ENCODE measurements at places on chromosomes 1 and 21.
A peak's percentile ranks its signal among the peaks of the same experiment; 100 is the strongest.

DNA sequence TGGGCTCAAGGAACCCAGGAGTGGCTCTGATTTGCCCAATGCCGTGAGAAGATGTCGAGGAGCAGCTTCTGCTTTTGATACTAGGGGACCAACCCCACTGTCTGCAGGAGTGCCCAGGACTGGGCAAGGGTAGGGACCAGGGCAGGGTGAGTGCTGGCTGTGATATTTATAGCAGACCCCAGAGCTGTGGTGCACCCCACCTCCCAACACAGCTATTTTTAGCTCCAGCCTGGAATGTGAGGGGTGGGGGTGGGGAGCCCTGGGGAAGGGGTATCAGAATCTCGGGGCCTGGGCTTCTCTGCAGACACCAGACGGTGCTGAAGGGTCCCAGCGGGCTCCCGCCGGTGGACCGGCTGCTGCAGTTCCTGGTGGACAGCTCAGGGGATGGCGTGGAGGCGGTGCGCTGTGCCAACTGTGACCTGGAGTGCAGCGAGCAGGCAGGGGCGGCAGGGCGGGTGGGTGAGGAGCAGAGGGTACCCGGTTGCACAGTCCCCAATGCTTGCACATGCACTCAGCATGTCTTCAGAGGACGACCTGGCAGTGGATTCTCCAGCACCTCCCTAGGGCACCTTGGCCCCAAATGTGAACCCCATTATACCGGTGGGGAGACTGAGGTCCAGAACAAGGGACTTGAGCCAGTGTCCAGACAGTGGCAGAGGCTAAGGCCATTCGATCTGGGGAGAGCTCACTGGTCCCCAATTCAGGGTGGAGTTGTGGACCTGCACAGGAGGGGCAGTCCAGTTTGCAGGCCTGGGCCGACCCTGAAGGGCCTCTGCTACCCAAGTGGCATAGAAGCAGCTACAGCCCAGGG, 1.4 kb downstream of the RNF207 start:
- no peaks in the 10 kb centered on the region for H3K36me3 ChIP-seq
- H3K4me3 ChIP-seq = no peak overlapping the region
- peaks cover 49% of the 10 kb centered on the region for H3K4me1 ChIP-seq
- no peak for DNase-seq
- no peak overlapping the region for H3K27ac ChIP-seq

GRCh38 chr21:38631676-38632075, 133.4 kb upstream of the ERG start:
- no peak overlapping the region for H3K4me3 ChIP-seq
- no peaks in the 10 kb centered on the region for H3K27me3 ChIP-seq
- H3K4me1 ChIP-seq = no peaks in the 10 kb centered on the region

DNA sequence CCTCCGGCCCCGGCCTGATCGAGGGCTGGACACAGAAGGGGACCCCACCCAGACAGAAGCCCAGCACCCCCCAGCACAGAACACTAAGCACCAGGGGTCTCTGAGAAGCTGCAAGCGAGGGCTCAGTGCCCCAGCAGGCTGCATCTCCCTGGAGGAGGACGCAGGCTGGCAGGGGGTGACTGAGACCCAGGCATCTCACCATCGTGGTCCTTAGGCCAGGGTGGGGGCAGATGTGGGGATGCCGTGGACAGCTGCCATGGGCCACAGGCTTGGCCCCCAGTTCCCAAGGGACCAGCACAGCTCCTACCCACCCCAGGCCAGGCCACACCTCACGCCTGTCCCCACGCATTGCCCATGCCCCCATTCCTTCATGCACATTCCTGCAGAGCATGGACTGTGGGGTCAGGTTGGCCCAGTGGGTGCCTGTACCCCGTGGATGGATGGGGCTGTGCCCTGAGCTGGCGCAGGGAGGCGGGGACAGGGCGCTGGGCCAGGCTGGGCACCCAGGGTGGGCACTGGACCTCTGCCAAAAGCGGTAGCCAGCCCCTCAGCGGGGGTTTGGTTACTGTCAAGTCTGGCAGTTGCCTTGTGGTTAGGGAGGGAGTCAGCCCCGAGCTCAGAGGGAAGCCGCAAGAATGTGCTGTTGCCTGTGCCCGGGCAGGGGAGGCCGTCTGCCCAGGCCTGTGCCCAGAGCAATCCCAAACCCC, 61.5 kb downstream of the ARHGEF16 start:
- H3K27me3 ChIP-seq = no peaks in the 10 kb centered on the region
- H3K4me3 ChIP-seq = no peak overlapping the region
- no peak for DNase-seq
- no peaks in the 10 kb centered on the region for H3K4me1 ChIP-seq
- H3K27ac ChIP-seq = no peak overlapping the region

DNA sequence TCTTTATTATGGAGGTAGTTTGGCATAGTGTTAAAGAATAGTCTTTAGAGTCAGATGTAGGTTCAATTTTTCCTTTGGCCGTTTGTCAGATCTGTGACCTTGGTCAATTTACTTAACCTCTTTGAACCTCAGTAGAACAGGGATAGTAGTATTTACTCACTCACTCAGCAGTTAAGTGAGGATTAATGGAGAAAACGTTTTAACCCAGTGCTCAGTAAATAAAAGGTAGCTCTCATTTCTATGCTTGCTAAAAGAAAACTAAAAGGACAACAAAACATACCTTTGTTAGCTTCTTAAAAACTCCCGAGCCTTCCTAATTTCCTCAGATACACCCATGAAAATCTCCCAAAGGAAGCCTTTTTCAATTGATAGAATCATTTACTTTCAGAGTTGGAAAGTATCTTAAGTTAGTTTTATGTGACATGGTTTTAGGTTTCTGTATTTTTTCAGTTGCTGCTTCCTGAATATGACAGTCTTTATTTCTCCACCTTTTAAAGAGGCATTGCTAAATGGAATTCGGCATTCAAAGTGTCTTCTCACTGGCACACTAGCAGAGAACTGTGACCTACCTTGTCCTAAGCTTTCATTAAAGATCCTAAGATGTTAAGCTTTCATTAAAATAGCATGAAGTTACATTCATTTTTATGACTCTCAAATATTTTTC, 7.8 kb downstream of the ABCD3 start:
- DNase-seq = peak; percentile 25
- H3K36me3 ChIP-seq = no peaks in the 10 kb centered on the region
- peaks cover 93% of the 10 kb centered on the region for H3K4me1 ChIP-seq
- peak overlapping the region; percentile 82 for H3K27ac ChIP-seq
- H3K27me3 ChIP-seq = no peaks in the 10 kb centered on the region

DNA sequence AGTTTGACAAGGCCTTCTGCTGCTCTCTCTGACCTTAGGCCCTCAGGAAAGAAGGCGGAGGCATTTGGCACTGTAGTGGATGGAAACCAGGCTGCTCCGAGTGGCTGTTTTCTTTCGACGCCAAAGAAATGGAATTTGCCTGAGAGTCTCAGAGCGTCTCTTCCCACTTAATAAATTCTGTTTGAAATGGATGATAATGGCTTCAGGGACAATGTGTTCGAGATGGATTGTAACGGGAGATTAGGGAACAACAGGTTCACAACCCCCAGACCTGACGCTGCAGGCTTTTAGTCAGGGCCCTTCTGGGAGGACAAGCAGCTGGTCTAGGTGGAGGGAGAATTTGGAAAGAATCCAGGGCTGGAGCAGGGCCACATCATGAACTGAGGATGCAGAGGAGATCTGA, 58.6 kb downstream of the TLR5 start:
- no peaks in the 10 kb centered on the region for H3K27me3 ChIP-seq
- H3K36me3 ChIP-seq = no peaks in the 10 kb centered on the region
- H3K4me1 ChIP-seq = peaks cover 14% of the 10 kb centered on the region

GRCh38 chr1:109477821-109478220, 5.9 kb upstream of the ATXN7L2 start:
- no peaks in the 10 kb centered on the region for H3K27me3 ChIP-seq
- H3K27ac ChIP-seq = no peak overlapping the region
- no peaks in the 10 kb centered on the region for H3K36me3 ChIP-seq
- H3K4me1 ChIP-seq = peaks cover under 1% of the 10 kb centered on the region
- DNase-seq = no peak

DNA sequence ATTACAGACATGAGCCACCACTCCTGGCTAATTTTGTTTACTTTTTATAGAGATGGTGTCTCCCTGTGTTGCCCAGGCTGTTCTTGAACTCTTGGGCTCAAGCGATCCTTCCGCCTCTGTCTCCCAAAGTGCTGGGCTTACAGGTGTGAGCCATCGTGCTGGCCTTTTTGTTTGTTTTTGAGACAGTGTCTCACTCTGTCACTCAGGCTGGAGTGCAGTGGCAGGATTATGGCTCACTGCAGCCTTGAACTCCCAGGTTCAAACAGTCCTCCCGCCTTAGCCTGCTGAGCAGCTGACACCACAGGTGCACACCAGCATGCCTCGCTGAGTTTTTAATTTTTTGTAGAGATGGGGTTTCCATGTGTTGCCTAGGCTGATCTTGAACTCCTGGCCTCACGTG, 49.1 kb downstream of the ADARB1 start:
- H3K27ac ChIP-seq = no peak overlapping the region
- no peak overlapping the region for H3K4me3 ChIP-seq
- DNase-seq = no peak

- H3K27ac ChIP-seq = no peak overlapping the region
- no peaks in the 10 kb centered on the region for H3K36me3 ChIP-seq
- no peaks in the 10 kb centered on the region for H3K27me3 ChIP-seq
- H3K4me3 ChIP-seq = no peak overlapping the region
- no peaks in the 10 kb centered on the region for H3K4me1 ChIP-seq
Observed at GRCh38 chr1:98298319-98298718, 363.2 kb upstream of the SNX7 start.

DNA sequence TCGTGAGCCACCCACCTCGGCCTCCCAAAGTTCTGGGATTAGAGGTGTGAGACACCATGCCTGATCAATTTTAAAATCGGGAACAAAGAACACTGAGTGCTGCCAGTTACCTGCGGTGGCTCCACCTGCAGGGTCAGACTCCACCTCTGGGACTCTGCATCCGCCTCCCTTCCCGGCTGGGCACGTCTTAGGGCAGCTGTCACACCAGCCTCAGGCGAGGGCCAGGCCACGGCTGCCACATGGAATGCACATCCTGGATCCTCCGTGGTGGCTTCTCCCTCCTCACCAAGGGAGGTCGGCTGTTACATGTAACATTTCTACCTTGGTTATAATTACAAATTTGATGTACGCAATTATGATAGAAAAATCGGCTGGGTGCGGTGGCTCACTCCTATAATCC, 5.9 kb upstream of the MXRA8 start:
- H3K4me3 ChIP-seq = no peak overlapping the region
- no peak for DNase-seq
- H3K27me3 ChIP-seq = no peaks in the 10 kb centered on the region
- H3K27ac ChIP-seq = no peak overlapping the region
- no peaks in the 10 kb centered on the region for H3K4me1 ChIP-seq
- H3K36me3 ChIP-seq = no peaks in the 10 kb centered on the region

GRCh38 chr1:172292840-172293239, 127.6 kb upstream of the C1orf105 start:
- H3K27ac ChIP-seq = no peak overlapping the region
- DNase-seq = no peak
- no peaks in the 10 kb centered on the region for H3K27me3 ChIP-seq
- no peaks in the 10 kb centered on the region for H3K36me3 ChIP-seq

- H3K4me1 ChIP-seq = no peaks in the 10 kb centered on the region
- no peaks in the 10 kb centered on the region for H3K36me3 ChIP-seq
- DNase-seq = no peak
- no peak overlapping the region for H3K4me3 ChIP-seq
Observed at GRCh38 chr1:24364975-24365678, 46.0 kb downstream of the GRHL3 start.

DNA sequence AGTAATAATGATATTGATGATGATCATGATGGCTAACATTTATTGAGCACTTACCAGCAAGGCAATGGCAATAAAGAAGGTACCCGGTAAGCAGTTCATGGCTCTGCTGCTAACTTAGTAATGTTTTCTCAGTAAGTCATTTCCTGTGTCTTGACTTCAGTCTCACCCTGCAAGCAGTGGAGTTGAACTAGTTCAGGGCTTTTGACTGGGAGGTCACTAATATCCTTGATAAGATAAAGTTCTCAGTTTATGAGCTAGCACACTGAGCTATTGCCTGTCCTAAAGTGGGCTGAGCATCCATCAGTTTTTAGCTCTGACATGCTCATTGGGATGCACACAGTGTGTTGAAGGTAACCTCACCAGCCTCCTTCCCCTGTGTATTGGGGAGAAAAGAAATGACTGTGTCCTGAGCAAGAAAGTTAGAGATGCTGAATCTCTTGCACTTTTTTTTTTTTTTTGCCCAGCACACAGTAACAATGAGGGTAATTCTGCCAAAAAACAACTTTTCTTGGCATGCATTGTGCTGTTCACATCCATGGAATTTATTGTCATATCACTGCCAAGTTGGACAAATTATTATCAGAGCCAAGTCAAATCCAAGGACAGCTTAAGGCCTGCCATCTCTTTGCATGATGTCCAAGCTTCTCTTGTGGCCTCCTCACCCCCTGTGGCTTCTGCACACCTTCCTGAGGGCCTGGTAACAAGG, 55.5 kb upstream of the GADD45A start:
- H3K27me3 ChIP-seq = no peaks in the 10 kb centered on the region
- no peak overlapping the region for H3K27ac ChIP-seq
- peaks cover 27% of the 10 kb centered on the region for H3K4me1 ChIP-seq
- DNase-seq = no peak
